CD4-positive, alpha-beta T cell treated with Interleukin-1 beta for 1 hour (primary cell): ENCODE measurements at places on chromosomes 2 and 18.

DNA sequence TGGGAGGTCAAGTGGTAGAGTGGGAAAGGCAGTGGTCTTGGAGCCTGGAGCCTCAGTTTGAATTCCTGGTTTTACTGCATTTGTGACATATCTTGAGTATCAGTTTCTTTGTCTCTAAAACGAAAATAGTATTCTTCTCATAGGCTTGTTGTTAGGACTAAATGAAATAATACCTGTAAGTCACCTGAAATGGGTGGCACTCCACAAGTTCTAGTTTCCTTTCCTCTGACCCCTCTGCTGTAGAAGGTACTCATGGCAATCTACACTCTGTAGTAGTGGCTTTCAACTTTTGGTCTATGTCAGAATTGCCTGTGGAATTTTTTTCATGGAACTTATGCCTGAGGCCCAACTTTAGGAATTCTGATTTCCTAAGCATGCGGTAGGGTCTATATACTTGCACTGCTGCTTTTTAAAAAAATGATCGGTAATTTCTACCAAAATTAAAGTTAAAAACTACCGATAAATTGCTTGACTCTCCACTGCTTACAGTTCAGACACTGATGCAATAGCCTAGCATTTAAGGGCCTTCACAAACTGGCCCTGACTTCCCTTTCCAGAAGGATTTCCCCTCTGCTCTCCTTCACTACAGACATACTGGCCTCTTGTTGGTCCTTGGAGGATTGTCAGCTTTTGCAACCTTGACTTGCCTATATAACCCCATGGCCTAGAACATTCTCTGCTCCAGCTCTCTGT is 47.2 kb downstream of the PLEK start:
- no peak for DNase-seq

GRCh38 chr2:102286041-102286440 is 25.3 kb upstream of the IL1RL1 start:
- no peak for DNase-seq

GRCh38 chr2:66724241-66724640 is 289.3 kb downstream of the MEIS1 start:
- DNase-seq = no peak

DNA sequence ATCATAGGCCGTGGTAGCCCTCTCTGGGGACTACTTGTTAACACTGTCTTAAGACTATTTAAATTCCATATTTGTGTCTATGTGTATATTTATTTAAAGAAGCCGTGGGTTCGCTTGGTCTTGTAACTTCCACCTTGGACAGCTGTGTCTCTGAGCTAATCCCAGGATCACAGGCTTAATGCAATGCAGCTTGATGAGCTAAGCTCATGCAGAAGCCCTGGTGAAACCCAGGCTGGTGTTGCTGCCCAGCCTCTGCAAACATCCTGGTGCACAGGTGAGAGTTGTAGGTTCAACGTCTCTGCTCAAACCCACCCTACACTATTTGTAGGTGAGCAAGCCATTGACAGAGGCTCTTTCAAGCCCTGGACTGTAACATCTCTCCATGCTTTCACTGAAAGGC is 211.8 kb downstream of the FAM210A start:
- no peak for DNase-seq

- no peak for DNase-seq
These were observed 84.1 kb downstream of the CTIF start for GRCh38 chr18:48622911-48623431.

- no peak for DNase-seq
These were observed 3.4 kb upstream of the ALPP start for GRCh38 chr2:232375164-232375563.

GRCh38 chr18:11864471-11864870 is 13.3 kb downstream of the CHMP1B start:
- no peak for DNase-seq

- DNase-seq = no peak
These were observed 494 bp upstream of the ROCK1 start for GRCh38 chr18:21112140-21112473.
